ENCODE measurements at places on chromosomes 2 and 18.

- DNase-seq: no peak
Observed at GRCh38 chr18:78073275-78073674, 823.6 kb downstream of the GALR1 start.

GRCh38 chr2:68865108-68865507 lies 6.1 kb downstream of the BMP10 start:
- no peak for DNase-seq

GRCh38 chr2:221293949-221294742 lies 278.0 kb downstream of the EPHA4 start:
- no peak for DNase-seq

DNA sequence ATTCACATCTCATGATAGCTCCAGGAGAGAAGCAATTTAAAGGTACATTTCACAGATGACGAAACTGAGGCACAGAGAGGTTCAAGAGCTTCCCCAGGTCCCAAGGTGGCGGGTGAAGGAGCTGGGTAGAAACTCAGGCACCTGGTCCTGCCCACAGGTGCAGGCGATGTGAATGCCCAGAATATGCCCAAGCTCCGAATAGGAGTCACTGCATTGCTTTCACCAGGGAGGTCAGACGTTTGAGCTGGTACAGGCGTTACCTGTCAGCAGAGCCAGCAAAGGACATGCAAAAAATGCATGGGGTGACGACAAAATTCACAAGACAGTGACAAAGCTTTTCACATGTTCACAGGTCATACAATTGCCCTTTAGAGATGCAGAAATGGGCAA lies 247.9 kb downstream of the HDAC4 start:
- DNase-seq: no peak

GRCh38 chr2:10284108-10284870 lies 18.4 kb upstream of the HPCAL1 start:
- DNase-seq: no peak

DNA sequence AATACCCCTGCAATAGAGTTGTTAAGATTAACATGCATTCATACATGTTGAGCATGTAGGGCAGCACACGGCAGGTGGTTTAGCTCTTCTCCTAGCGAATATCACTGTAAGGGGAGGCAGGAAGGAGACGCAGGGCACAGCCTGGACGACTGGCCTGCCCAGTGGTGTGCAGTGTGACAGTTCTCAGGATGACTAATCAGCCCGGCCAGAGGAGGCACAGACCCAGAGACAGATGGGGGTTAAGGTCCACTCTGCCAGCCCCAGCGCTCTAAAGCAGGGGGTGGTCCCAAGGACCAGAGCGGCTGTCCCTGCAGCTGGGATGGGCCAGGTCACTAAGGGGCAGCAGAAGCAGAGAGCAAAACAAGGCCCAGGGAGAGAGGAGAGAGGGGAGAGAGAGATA lies 63.7 kb downstream of the RNF152 start:
- no peak for DNase-seq

GRCh38 chr2:143284087-143284675 lies 155.0 kb downstream of the ARHGAP15 start:
- DNase-seq: peak; percentile 45

DNA sequence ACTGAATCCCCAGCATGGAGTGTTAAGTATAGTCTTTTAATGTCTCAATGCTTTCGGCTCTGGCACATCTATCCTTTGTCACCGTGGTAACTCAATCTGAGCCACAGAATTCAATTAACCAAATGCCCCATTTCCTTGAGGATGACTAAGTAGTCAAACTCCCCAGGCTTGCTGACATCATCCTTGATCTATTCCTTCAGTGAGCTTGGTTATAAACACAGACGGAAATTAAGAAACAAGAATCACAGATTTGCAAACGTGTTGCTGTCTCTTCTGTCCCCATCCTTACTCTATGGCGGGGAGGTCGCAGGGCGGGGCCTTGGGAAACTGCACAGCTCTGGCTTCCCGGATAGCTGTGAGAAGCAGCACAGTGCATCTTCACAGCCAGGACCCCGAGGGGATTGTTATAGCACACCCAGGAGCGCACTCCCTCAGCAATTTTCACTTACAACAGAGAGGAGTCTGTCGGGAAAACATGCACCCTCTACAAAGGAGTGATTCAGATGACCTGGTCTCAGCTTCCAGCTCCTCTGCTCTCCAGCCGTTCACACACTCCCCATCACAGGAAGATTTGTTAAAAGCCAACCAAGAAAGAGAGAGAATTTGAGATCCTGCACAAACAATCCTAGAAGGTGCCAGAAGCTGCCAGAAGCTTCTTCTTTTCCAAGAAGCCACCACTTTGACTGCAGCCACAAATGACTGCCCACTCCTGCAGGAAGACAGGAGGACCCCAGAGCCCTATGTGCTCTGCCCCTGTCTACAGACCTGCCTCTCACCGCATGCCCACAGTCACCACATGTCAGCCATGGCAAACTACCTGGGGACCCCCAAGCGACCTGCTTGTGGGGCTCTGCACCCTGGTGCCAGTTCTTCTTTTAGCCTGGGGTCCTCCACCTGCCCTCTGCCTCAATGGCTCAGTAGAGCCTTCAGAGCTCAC lies 44.9 kb upstream of the YWHAQ start:
- DNase-seq: no peak

- DNase-seq: no peak
Observed at GRCh38 chr2:141187075-141187439, 943.8 kb downstream of the LRP1B start.

DNA sequence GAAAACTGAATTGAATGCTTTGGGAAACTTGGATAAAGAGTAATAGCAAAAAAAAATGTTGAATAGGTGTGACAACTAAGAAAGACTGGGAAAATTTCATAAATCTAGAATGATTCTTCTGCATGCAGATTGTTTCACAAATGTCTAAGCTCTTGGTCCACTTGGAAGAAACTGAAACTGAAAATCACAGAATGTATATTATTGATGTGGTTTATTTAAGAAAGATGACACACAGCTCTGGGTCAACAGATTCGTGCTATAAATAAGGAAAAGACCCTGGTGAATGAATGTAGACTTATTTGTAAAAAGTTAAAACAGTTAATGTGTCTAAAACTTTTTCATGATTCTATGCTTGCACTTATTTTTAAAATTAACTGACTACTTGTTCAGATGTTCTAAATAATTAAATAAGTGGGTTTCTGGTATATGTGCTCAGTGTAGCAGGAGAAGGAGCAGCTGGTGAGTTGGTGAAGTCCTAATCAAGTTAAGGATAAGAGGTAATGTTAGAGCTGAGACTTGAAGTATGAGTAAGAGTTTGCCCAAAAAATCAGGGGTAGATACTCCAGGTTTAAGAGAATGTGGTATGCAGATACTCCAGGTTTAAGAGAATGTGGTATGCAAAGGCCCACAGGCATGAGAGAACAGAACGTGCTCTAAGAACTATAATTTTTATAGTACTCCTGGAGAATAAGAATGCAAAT lies 24.5 kb downstream of the UGP2 start:
- no peak for DNase-seq

DNA sequence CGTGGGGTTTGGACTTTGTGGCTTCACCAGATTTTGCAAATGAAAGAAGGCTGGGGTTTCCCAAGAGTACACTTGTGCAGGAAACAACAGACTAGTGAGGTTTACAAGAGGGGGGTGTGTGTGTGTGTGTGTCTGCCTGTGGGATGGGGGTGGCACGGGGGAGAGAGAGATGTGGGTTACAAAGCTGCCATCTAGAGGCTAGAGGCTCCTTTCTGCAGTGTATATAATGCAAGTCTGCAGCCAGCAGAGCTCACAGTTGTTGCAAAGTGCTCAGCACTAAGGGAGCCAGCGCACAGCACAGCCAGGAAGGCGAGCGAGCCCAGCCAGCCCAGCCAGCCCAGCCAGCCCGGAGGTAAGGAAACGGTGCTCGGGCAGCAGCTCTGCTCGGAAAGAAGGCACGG lies at the start of gene ACKR3:
ACKR3 (plus strand) TSS at position 253 of the 401 bp plus-strand sequence. CDS start 10,641 bp downstream, outside the sequence.
- peak; percentile 62 for DNase-seq

GRCh38 chr2:127674241-127675209 lies 805 bp downstream of the LIMS2 start:
- peak; percentile 17 for DNase-seq

- DNase-seq: no peak
Observed at GRCh38 chr2:186308347-186308746, 177.7 kb upstream of the ZC3H15 start.

DNA sequence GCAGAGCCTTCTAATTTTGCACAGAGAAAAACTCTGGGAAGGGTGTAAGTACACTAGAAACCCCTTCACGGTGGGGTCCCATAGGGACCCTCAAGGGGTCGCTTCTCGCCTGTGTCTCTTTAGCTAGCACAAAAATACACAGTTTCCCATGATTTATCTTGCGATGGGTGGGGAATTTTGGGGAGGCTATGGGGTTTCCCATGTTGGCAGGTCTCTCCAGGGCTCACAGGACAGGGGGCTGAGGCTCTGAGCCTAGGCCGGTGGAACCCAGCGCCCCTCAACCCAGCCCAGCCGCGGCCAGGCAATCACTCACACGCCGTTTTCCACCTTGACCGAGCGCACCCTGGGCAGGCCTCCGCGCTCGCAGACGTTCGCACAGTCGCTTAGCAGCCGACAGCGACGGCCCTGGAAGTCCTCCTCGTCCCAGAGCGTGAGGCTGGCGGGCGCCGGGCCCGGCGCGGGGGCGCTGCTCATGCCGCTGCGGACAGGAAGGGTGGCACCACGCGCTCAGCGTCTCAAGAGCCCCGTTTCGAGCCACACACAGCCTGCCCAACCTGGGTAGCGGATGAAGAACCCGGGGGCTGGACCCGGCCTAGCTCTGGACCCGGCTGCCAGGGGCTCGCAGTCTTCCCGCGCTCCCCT lies 398 bp downstream of the CRYBA2 start:
- DNase-seq: no peak

GRCh38 chr18:5288517-5288935 lies 7.0 kb downstream of the ZBTB14 start:
- no peak for DNase-seq

GRCh38 chr2:56380861-56381260 lies 197.1 kb downstream of the CCDC85A start:
- DNase-seq: no peak

- no peak for DNase-seq
Observed at GRCh38 chr2:232400256-232401015, 6.2 kb upstream of the ALPG start.

- no peak for DNase-seq
Observed at GRCh38 chr2:158013891-158014290, 87.8 kb upstream of the UPP2 start.

DNA sequence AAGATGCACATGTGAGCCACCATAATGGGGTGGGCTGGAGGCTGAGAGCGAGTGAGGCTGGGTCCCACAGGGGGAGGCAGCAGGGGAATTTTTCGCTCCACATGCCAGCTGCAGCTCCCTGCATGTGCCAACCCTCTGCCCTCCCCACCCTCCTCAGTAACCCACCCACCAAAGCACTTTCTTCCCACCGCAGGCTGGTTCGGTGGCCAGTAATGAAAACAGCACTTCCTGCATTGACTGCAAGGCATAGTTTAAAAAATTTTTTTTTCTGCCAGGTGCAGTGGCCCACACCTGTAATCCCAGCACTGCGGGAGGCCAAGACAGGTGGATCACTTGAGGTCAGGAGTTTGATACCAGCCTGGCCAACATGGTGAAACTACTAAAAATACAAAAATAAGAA lies 147.5 kb upstream of the TTC39C start:
- no peak for DNase-seq

DNA sequence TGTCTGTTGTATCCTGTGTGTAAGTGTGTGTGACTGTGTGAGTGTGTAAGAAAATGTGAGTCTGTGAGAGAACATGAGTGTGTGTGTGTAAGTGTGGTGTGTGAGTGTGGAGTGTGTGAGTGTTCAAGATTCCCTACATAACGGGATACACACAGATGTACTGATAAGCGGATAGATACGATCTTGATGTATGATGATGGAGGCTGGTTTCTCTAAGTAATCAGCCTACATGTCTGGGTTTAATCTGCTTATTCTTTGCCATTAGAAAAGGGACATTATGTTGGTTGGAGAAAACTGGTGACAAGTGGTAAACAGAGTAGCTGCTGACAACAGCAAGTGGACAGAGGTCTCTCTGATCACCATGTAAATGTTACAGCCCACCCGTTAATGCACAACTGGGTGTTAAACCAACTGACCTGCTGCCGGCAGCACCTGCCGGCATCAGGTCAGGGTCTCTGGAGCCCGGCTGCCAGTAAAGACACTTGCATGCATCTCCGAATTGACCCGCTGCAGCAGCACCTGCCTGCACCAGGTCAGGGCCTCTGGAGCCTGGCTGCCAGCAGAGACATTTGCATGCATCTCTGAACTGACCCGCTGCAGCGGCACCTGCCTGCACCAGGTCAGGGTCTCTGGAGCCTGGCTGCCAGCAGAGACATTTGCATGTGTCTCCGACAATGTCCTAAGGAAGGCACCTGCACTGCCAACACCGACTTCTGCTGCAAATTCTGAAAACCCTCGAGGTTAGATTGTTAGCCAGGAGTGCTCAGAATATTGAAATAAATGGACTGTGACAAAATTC lies 87.5 kb downstream of the MBP start:
- no peak for DNase-seq

DNA sequence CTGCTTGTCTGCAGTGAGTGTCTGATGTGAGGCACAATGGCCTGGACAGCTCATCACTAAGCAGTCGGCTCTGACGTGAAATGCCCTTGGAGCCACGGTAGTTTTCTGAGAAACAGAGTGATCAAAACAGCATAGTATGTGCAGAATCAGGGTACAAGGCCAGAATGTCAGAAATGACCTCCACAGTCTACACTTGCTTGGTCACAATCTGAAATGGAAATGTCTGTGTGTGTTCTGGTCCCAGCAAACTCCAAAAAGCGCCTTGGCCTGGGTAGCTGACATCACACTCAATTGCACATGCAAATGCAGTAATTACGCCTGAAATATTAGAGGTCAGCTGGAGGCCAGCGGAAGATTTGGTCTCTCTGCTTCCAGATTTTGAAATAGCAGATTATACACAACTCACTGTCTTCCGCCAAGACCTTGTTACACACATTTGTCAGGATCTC lies 95.4 kb downstream of the CTAGE1 start:
- no peak for DNase-seq

DNA sequence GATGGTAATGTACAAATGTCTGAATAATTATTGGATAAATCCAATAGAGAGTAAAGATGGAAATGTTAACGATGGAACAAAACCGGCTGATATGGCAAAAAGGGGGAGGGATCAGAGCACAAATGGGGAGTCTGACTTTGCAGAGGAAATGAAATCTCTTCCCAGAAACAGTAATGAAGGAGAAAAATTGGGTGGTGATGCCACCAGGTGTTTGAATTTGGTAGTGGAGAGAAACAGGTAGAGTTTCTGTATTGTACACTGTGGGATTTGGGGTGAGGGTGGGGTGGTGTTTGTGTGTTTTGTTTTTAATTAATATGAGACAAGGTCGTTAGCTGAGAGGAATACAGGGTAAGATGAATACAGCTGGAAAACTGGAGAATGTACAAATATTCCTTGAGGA lies 20.4 kb upstream of the XDH start:
- no peak for DNase-seq

GRCh38 chr2:17627434-17627833 lies 86.9 kb downstream of the VSNL1 start:
- DNase-seq: no peak

GRCh38 chr2:63878486-63878885 lies 36.8 kb downstream of the UGP2 start:
- DNase-seq: no peak
